ENCODE measurements at places on chromosomes 1 and 21.

DNA sequence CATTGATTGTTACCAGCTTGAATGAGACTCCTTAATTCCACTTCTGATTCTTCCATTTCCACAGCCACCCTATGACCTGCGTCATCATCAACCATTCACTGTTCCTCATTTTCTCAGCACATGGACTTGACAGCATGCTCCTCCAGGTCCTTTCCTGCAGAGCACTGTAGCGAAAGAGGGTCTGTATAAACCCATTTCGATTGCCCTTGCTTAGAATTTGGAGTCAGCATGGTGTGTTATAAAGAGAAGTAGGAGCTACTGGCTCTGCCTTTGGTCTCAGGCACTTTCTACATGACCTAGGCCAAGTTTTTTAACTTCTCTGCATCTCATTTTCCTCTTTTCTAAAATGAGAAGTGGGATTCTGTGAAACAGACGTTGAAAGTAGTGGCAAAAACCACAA is 133.8 kb downstream of the AK5 start:
- no peak for DNase-seq

GRCh38 chr1:7561331-7561921 is 209.7 kb upstream of the VAMP3 start:
- peak; percentile 52 for DNase-seq

DNA sequence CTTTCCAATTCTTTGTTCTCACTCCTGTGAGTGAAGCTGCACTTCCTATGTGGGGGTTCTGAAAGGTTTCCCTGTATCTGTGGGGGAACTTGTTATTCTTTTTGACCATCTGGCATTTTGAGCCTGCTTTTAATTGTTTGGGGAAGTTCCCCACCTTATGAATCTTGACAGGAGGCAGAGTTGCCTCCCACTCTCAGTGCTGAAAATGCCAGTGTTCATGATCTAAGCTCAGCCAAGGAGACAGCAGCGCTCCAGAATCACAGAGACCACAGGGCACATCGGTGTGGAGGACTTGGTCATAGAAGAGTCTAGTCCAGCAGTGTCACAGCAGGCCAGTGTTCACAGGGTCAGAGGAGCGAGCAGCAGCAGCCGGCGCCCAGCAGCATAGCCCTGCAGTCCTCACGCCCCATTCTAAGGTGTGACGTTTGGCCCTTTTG is 63.8 kb upstream of the PRDX6 start:
- no peak for DNase-seq

DNA sequence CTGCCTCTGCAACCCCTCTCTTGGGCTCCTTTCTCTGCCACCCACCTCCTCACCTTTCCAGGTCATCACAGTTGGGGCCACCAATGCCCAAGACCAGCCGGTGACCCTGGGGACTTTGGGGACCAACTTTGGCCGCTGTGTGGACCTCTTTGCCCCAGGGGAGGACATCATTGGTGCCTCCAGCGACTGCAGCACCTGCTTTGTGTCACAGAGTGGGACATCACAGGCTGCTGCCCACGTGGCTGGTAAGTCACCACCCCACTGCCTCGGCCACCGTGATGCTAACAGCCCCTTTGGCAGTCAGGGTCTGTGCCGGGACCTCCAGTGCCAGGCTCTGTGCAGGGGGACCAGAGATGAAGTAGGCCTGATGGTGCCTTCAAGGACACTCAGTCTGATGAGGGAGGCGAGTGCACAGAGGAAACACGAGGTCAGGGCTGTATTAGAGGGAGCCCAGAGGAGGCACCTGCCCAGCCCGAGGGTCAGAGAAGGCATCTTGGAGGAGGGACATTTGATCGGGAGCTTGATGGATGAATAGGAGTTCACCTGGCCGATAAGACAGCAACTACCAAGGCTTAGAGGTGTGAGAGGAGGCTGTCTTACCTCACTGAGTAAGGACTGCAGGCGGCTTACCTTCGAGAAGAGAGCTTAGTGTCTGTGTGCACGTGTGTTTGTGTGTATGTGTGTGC is 18.1 kb downstream of the PCSK9 start:
- no peak for DNase-seq

- no peak for DNase-seq
These were observed 21.3 kb downstream of the VN1R5 start for GRCh38 chr1:247277191-247277590.

- DNase-seq, result no peak
These were observed 470 bp downstream of the HSD11B1 start for GRCh38 chr1:209705033-209705598.

DNA sequence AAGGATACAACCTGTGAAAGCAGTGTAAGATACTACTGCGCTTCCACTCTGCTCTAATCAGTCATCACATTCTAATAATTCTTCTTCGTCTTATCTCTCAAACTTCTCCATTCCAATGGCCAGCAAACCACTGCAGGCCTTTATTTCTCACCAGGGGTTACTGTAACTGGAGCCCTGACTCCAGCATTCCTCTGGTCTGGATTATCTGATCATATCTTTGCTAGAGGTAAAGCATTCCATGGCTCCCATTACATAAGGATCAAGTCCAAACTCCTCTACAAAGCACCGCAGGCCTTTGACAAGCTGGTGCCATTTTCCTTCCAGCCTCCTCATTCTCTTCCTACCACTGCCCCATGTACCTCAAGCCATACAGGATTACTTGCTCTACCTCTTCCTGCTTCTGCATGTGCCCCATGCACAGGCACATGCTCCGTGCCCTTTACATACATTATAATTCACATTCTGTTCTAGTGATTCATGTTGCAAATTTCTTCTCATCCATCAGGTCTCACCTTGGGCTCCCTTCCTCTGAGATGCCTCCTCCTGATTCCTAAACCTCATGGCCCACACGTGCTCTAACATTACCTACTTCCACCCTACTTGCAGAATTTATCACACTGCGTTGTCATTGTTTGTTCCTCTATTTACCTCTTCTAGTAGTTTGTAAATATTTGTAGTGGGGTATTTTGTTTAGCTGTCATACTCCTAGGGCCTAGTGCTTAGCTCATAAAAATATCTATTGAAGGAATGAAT is 9.3 kb upstream of the SERBP1 start:
- no peak for DNase-seq

GRCh38 chr21:44425895-44426662 is 29.2 kb upstream of the LRRC3 start:
- DNase-seq, result no peak

GRCh38 chr1:218496561-218496960 is 151.4 kb downstream of the TGFB2 start:
- no peak for DNase-seq

GRCh38 chr1:7810395-7810794 is 26.3 kb downstream of the PER3 start:
- no peak for DNase-seq

- no peak for DNase-seq
These were observed 29.4 kb downstream of the SPATA46 start for GRCh38 chr1:162347281-162347680.

GRCh38 chr1:200252531-200252930 is 157.3 kb downstream of the ZNF281 start:
- no peak for DNase-seq

DNA sequence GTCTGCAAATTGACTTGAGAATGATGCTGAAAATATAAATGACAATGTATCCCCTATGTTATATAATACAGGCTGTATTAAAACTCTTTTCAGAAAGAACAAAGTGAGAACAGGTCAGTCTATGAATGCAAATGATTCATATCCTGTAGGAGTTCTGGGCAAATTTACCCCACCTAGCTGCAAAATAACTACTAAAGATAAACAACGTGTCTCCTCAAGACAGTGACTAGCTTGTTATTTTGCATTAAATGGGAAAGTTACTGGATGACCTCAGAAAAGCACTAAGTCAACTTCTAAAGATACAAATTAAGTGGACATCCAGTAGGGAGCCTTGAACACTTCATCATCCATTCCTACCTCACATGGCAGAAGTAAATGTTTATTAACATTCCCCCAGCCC is 11.1 kb downstream of the RNF19B start:
- no peak for DNase-seq

GRCh38 chr1:84164161-84164560 is 20.1 kb downstream of the PRKACB start:
- peak; percentile 8 for DNase-seq

- no peak for DNase-seq
These were observed 15.3 kb downstream of the IFI16 start for GRCh38 chr1:159025043-159025442.

DNA sequence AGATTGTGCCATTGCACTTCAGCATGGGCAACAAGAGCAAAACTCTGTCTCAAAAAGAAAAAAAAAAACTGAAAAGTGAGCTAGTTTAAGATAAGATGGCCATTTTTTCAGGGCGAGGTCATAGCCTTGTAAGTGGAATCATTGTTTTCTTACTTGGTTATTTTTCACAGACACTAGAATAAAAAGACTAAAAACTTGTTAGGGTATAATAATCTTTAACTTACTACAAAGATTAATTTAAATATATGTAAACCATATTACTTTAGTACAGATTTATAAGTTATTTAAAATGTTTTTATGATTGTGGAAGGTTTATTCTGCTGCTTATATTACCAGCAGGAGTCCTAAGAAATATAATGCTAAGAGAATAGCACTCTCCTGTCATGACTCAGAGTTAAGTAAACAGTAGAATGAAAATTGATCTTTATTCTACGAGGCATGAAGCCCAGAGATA is 23.5 kb downstream of the ANGPTL1 start:
- DNase-seq, result no peak

DNA sequence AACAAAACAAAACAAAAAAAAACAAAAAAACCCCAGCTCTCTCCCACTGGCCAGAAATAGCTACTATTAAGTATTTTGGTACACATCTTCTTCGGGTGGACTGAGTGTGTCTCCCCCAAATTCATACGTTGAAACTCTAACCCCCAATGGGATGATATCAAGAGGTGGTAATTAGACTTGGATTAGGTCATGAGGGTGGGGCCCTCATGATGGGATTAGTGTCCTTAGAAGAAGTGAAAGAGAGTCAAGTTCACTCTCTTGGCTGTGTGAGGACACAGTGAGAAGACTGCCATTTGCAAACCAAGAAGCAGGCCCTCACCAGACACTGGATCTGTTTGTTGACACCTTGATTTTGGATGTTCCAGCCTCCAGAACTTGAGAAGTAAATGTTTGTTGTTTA is 116.9 kb downstream of the NOS1AP start:
- DNase-seq, result no peak

DNA sequence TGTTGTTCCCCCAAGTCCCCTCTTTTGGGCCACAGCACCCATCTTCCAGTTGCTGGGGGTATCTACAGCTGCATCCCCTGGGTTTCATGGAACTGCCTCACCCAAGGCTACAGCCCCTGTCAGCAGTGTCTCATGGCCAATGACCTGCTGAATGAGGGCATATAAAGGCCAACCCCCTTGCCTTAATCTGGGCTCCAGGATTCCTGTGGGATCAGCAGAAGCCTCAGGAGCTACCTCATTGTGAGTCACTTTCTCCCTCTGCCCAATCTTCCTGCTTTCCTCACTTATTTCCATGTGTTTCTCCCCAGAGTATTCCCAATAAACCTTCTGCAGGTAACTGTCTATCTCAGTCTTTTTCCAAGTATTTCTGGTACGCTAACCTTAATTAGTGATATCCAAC is 37.3 kb upstream of the SYT14 start:
- no peak for DNase-seq

DNA sequence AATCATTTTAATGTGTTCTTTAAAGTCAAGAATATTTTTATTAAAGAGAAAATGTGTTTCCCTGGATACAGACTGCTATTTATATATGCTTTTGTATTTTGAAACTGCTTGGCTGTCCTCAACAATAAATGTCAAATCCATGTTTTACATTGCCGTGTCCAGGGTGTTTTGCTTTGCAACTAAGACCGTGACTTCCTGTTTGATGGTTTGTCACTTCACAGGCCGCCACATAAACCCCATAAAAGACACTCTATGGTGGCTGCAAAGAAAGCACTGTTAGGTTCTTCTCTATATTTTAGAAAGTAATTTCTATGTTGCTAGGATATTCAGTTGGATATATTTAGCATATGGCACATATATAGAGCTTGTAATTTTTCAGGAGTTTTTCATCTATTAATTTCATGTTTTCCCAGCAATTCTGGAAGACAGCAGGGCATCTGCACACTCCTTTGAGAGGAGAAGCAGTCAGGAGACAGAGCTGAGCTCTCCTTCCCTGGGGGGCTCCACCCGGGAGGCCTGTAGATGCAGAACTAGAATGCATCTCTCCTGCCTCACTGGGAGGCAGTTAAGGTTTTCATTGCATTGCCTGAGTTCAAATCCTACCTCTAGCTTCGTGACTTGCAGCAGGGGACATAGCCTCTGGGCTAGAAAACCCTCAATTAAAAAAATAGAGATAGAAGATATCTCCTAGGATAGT is 33.1 kb downstream of the PRDM2 start:
- DNase-seq, result no peak

DNA sequence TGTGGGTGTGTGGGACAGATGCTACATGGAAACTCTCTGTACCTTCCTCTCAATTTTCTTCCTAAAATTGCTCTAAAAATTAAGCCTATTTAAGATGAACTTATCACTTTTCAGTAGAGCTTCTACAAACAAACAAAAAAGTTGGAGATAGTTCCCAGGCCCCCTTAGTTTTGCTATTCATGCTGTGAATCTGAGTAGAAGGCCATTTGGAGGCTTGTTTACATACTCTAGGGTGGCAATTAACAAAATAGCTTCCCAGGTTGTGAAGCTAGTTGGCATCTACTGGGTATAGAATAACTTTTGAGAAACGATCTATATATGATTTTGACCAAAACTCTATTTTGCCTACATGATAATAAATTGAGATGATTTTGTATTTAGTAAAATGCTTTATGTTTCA is 541.4 kb upstream of the B3GALT2 start:
- DNase-seq, result no peak

- no peak for DNase-seq
These were observed 2.8 kb downstream of the FAM43B start for GRCh38 chr1:20555025-20555757.

DNA sequence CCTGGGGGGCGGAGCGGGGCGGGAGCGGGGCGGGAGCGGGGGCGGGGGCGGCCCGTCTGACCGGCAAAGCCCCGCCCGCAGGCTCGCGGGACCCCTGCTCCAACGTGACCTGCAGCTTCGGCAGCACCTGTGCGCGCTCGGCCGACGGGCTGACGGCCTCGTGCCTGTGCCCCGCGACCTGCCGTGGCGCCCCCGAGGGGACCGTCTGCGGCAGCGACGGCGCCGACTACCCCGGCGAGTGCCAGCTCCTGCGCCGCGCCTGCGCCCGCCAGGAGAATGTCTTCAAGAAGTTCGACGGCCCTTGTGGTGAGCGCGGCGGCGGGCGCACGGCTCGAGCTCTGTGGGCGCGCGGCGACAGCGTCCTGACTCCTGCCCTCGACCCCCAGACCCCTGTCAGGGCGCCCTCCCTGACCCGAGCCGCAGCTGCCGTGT is 21.2 kb downstream of the AGRN start:
- DNase-seq, result no peak

DNA sequence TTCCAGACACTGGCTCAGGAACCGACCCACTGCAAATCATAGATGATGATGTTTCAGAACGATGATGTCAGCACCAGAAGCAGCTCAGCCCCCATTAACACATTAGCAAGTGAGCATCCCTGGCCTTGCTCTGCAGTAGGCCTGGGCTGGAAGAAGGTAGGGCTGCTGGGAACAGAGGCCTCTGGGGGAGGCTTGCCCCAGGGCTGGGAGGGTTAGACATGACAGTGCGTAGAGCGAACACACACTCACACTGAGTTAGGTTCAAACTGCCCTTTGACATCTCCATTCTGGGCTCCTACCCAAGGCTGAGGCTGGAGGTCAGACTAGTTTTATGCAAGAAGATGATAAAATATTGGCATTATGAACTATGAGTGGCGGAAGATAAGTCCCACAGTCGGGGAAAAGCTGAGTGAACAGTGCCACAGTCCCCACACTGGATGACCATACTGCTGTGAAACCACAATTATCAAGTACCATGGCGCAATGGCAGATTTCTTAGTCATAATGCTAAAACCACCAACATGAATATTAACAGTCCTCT is 91.1 kb downstream of the DMRTB1 start:
- DNase-seq, result no peak

- no peak for DNase-seq
These were observed 3.4 kb upstream of the ZNF678 start for GRCh38 chr1:227559926-227560325.

Data from SHP77 (cell line).